ENCODE measurements at places on chromosomes 6 and 20.

GRCh38 chr20:34324541-34324940 lies 21.4 kb upstream of the AHCY start:
- H3K27ac ChIP-seq = no peak overlapping the region
- H3K4me3 ChIP-seq = no peak overlapping the region
- H3K4me1 ChIP-seq = peaks cover 14% of the 10 kb centered on the region
- H3K27me3 ChIP-seq = no peaks in the 10 kb centered on the region

DNA sequence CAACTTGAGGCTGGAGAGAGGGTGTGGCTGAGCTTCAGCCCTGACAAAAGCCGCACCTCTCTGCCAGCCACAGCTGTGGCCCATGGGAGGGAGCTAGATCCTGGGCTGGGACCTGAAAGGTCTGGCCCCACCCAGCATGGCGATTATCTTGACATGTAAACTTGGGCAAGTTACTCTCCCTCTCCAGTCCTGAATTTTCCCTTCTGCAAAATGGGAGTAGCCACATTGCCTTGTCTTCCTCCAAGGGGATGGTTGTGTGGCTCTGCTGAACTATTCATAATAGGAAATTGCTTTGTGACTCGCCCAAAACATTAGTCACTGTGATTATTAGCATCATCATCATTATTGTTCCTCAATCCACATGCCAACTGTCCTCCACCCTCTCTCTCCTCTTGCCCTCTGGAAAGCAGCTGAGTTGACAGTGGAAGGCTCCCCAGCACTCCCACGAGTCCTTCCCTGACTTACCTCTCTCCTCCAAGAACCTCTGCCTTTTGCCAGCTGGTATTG lies 23.0 kb upstream of the RBPJL start:
- H3K27me3 ChIP-seq = no peaks in the 10 kb centered on the region
- no peaks in the 10 kb centered on the region for H3K4me1 ChIP-seq
- no peak for DNase-seq
- no peaks in the 10 kb centered on the region for H3K36me3 ChIP-seq
- H3K27ac ChIP-seq = no peak overlapping the region

GRCh38 chr6:43283905-43284304 lies 14.2 kb upstream of the SLC22A7 start:
- H3K36me3 ChIP-seq = no peaks in the 10 kb centered on the region
- no peak for DNase-seq
- peaks cover 58% of the 10 kb centered on the region for H3K27me3 ChIP-seq
- H3K4me3 ChIP-seq = no peak overlapping the region
- H3K27ac ChIP-seq = no peak overlapping the region

GRCh38 chr20:25238319-25239037 lies 9.4 kb upstream of the PYGB start:
- peaks cover 6% of the 10 kb centered on the region for H3K4me1 ChIP-seq
- peaks cover 7% of the 10 kb centered on the region for H3K27me3 ChIP-seq
- H3K27ac ChIP-seq = peak overlapping the region; percentile 74
- H3K36me3 ChIP-seq = no peaks in the 10 kb centered on the region

GRCh38 chr6:111129013-111129412 lies 41.7 kb downstream of the SLC16A10 start:
- no peak overlapping the region for H3K4me3 ChIP-seq
- no peak overlapping the region for H3K27ac ChIP-seq
- H3K36me3 ChIP-seq = no peaks in the 10 kb centered on the region
- H3K4me1 ChIP-seq = peaks cover 19% of the 10 kb centered on the region
- peak; percentile 76 for DNase-seq

GRCh38 chr6:37783025-37783855 lies 36.3 kb upstream of the ZFAND3 start:
- peaks cover 23% of the 10 kb centered on the region for H3K4me1 ChIP-seq
- H3K4me3 ChIP-seq = peak overlapping the region; percentile 62
- no peaks in the 10 kb centered on the region for H3K27me3 ChIP-seq

GRCh38 chr6:9250852-9251251 lies 815.5 kb upstream of the SLC35B3 start:
- no peaks in the 10 kb centered on the region for H3K36me3 ChIP-seq
- no peaks in the 10 kb centered on the region for H3K4me1 ChIP-seq
- H3K4me3 ChIP-seq = no peak overlapping the region

DNA sequence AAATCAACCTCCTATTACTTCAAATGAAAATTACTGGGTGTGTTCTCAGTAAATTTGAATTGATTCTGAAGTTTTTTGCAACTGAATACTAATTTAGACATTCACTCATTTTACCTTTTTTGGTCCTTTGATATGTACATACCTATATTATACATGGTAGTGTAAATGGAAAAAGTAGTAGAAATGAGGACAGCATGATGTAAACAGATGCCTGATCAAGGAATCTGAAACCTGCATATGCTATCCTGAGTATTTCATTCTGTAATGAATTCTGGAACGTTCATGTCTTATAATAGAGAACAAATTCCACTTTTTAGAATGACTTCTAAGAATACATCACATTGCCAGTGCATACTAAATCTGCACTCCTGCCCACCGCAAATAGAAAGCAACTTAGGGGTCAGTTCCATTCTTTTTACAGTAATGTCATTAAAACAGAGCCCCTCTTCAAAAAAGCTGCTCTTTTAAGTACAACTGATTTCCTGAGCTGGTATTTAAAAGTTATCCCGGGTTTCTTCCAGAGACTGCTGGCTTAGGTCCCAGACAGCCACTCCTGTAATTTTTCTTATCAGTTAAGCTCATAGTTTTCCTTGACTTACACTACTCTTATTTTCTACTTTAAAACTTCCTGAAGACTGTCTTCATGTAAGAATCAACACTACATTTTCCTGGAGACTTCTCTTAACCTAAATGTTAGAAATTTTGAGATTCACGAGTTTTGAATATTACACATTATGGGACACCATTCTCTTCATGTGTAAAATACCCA lies 48.4 kb downstream of the MAP3K7 start:
- H3K27me3 ChIP-seq = no peaks in the 10 kb centered on the region
- H3K4me3 ChIP-seq = no peak overlapping the region
- peaks cover 44% of the 10 kb centered on the region for H3K36me3 ChIP-seq
- H3K4me1 ChIP-seq = peaks cover 4% of the 10 kb centered on the region
- no peak overlapping the region for H3K27ac ChIP-seq

DNA sequence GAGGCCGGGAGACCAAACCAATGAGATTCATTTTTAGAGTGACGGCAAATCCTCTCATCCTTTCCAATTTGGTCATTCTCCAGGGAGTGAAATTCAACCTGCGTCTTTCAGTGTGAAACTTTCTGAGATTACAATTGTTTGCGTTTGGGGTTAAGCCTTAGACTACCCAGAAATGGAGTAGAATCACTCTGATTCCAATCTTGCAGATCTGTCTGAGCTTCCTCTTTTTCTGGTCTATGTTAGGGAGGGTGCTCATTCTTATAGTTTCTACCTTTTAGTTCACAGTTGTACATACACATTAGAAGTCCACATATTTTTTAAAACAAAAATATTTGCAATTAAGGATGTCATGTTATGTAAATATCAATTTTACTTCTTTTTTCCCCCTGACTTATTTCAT lies 183.0 kb upstream of the PHACTR1 start:
- H3K4me1 ChIP-seq = no peaks in the 10 kb centered on the region
- H3K4me3 ChIP-seq = no peak overlapping the region
- no peaks in the 10 kb centered on the region for H3K27me3 ChIP-seq
- no peak for DNase-seq

DNA sequence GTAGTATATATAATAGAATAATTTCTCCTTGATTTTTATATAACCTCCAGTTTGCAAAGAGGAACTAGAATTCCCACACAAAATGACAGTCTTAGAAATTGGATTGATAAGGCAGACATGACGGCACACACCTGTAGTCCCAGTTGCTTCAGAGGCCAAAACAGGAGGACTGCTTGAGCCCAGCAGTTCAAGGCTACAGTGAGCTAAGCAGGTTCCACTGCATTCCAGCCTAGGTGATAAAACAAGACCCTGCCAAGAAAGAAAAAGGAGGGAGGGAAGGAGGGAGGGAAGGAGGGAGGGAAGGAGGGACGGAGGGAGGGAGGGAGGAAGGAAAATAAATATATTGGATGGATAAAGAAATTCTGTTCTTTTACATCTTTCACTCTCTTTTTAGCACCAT lies 77.6 kb upstream of the SASH1 start:
- H3K27ac ChIP-seq = no peak overlapping the region
- no peak overlapping the region for H3K4me3 ChIP-seq
- no peaks in the 10 kb centered on the region for H3K27me3 ChIP-seq
- peak; percentile 68 for DNase-seq
- H3K4me1 ChIP-seq = peaks cover 14% of the 10 kb centered on the region

DNA sequence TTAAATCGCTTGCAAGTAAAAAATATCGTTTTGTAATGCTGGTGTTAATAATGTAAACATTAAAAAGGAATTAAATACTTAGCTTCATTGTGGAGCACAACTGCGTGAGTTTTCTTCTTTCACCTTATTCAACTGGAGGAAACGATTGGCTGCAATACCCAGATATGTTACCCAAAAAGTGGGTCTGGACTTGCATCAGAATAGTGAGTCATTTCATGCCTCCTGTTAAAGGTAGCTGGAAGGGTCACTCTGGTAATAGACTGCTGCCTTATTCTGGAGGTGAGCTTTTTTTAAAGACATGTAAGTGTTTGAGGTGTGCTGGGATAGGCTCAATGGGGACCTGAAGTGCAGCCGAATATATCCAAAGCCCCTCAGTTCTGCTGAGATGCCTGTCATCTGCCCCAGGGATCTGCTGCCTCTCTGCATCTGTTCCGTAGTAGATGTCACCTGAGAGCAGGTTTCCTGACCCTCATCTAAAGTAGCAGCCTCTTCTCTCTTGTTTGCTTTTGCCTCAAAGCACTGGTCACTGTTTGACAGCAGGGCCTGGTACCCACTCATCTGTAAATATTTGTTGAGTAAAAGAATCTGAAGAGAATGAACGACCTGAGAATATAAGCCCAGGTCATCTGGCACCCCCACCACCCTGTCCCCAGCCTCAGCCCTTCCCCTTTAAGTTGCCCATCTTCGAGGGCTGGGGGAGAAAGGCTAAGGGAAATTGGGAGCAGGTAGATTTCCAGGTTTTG lies 5.6 kb upstream of the UQCC2 start:
- no peak for DNase-seq
- peaks cover 48% of the 10 kb centered on the region for H3K4me1 ChIP-seq
- no peaks in the 10 kb centered on the region for H3K27me3 ChIP-seq

GRCh38 chr6:684831-685636 lies 7.9 kb downstream of the EXOC2 start:
- H3K4me3 ChIP-seq = no peak overlapping the region
- peaks cover 4% of the 10 kb centered on the region for H3K4me1 ChIP-seq
- DNase-seq = no peak

GRCh38 chr6:125193208-125193607 lies 39.6 kb downstream of the TPD52L1 start:
- no peaks in the 10 kb centered on the region for H3K36me3 ChIP-seq
- no peaks in the 10 kb centered on the region for H3K27me3 ChIP-seq
- no peak for DNase-seq
- peaks cover 64% of the 10 kb centered on the region for H3K4me1 ChIP-seq

DNA sequence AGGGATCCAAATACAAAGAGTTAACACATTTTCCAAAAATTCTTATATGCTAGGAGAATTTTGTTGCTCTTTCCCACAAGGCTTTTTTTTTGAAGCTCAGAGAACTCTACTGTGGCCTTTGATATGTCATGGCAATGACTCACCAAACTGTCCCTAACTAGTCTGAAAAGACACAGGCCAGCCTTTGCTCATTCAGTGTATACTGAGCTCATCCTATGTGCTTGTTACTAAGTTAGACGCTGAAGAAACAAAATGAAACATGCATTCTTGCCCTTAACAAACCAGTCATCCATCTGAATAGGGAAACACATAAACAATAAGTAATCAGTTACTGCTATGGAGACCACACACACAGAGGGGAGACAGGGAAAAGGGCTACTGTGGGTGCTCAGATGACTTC lies 291.8 kb downstream of the FOXC1 start:
- peaks cover 1% of the 10 kb centered on the region for H3K4me1 ChIP-seq
- no peaks in the 10 kb centered on the region for H3K27me3 ChIP-seq
- peaks cover 14% of the 10 kb centered on the region for H3K36me3 ChIP-seq
- H3K4me3 ChIP-seq = no peak overlapping the region

DNA sequence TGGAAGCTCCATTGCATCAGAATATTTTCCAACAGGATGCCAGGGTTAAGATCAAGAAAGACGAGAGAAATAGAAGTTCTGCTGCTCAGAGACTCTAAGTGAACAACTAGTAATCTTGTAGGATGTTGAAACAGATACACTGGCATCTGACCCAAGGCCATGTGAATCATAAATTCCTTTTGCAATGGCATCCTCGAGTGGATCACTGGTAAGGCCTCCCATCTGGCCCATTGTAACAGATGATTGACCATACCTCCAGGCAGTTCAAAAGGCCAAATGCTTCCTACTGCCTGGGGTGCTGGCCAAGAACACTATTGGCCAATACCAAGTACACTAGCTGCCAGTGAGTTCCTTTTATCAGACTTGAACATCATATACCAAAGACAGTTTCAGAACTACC lies 9.9 kb upstream of the SLC17A3 start:
- H3K4me3 ChIP-seq = no peak overlapping the region
- no peak overlapping the region for H3K27ac ChIP-seq
- no peaks in the 10 kb centered on the region for H3K27me3 ChIP-seq
- no peak for DNase-seq
- H3K36me3 ChIP-seq = no peaks in the 10 kb centered on the region

DNA sequence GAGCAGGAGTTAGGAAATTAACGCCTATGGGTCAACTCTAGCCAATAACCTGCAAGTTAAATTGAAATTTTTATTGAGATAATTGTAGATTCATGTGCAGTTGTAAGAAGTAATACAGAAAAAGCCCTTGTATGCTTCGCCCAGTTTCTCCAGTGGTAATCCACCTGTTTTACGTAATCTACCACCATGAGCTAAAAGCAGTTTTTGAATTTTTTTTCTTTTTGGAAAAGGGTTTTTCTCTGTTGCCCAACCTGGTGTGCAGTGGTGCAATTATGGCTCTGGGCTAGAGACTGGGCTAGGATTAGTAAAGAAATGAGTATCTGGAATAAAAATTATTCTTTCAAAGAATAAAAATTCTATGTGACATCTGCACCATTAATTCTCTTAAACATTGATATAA lies 116.2 kb downstream of the ZFP64 start:
- no peaks in the 10 kb centered on the region for H3K36me3 ChIP-seq
- H3K27ac ChIP-seq = no peak overlapping the region
- DNase-seq = no peak
- no peak overlapping the region for H3K4me3 ChIP-seq

GRCh38 chr6:40713002-40713719 lies 126.0 kb upstream of the LRFN2 start:
- H3K4me3 ChIP-seq = no peak overlapping the region
- peak; percentile 48 for DNase-seq
- peaks cover 42% of the 10 kb centered on the region for H3K4me1 ChIP-seq
- H3K36me3 ChIP-seq = no peaks in the 10 kb centered on the region

- no peaks in the 10 kb centered on the region for H3K36me3 ChIP-seq
- no peaks in the 10 kb centered on the region for H3K4me1 ChIP-seq
- H3K27ac ChIP-seq = no peak overlapping the region
These were observed 102.0 kb downstream of the PHACTR3 start for GRCh38 chr20:59706400-59706693.
